ENCODE measurements at places on chromosomes 11 and 22.

- DNase-seq, result no peak
Observed at GRCh38 chr22:19610518-19611253, 86.5 kb upstream of the CLDN5 start.

DNA sequence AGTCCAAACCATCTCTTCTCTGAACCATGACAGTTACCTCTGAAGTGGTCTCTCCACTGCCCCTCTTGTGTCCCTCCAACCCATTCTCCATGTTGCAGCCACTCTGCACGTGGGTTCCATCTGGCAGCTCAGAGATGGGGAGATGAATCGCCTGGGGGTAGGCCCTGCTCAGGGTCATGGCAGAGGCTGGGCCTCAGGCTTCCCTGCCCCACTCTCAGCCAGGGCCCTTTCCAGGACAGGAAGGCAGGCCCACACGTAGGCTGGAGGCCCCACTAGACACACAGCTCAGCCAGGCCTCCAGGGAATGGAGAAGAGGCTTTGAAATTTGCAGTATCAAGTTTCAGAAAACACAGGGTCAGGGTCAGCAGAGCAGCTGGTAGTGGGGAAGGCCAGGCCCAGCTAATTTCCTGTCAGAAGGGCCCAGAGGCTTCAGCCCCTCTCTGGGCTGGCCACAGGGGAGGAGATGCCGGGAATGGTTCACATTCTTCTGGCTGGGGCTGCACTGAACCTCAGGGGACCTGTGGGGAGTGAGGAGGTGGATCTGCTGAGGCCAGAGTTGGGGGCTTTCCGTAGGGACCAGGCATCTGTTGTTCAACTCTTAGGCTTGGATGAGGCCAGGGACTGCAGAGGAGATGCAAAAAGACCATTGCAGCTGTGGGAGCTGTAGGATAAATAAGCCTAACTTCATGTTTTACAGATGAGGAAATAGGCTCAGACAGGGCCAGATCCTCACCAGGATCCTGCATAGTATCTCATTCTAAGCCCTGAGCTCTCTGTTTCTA lies 101.6 kb downstream of the SWAP70 start:
- DNase-seq, result no peak

DNA sequence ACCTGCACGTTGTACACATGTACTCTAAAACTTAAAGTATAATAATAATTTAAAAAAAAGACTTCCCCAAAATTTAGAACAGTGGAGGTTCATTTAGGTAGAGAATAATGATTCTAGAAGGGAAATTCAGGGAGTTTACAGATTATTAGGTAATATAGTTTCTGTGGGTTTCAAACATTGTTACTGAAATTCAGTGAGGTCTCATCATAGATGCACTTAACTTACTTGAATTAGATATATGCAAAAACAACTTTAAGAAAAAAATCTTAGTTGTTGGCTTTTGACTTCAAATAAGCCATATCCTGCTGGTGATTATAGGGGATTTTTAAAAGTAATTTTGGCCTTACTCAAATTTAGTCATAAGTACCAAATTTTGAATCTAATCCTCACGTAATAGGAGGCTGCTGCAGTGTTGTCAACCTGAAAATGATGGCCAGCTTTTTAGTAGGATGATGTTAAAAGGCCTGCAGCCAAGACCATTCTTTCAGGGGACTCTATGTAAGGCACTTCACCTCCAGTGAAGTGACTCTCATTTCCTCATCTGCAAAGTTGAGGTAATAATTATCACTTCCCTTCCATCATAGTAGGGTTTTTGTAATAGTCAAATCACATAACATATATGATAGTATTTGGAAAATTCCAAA lies 42.5 kb upstream of the KCNA4 start:
- no peak for DNase-seq

DNA sequence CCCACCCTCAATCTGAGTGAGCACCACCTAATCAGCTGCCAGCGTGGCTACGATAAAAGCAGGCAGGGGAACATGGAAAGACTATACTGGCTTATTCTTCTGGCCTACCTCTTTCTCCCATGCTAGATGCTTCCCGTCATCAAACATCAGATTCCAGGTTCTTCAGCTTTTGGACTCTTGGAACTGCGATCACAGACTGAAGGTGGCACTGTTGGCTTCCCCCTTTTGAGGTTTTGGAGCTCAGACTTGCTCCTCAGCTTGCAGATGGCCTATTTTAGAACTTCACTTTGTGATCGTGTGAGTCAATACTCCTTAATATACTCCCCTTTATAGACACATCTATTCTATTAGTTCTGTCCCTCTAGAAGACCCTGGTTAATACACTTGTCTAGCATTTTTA lies 543.7 kb upstream of the RAG2 start:
- no peak for DNase-seq

GRCh38 chr22:42372976-42373375 lies 59.2 kb downstream of the NFAM1 start:
- DNase-seq, result no peak
